ENCODE measurements at places on chromosomes 7 and 10.

DNA sequence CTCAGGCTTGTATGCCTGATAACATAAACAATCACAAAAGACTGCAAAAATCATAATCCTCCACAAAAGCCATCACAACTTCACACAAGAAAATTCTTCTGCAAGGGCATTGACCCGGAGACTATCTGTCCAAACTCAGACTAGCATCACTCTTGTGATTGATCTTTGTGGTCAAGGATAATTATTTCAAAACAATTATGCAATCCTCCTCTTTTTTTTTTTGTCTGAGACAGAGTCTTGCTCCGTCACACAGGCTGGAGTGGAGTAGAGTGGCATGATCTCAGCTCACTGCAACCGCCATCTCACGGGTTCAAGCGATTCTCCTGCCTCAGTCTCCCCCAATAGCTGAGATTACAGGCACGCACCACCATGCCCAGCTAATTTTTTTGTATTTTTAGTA lies 22.2 kb downstream of the CDNF start:
- DNase-seq, result no peak

DNA sequence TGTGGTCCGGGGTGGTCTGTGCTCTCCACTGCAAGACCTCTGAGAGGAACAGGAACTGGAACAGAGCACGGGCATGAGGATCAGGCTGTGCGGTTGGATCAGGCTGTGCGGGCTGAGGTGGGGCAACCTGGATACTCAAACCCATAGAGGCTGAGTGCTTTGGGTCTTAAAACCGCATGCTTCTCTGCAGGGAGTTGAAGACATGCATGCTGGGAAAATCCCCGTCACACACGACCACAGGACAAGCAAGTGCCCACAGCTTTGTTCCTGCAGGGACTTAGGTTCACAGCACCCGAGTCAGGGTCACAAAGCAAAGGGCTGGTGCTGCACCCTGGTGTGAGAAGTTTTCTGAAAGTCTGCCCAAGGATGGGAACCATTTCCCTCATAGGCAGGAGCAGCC lies 221.2 kb downstream of the ZMYND11 start:
- DNase-seq, result no peak

DNA sequence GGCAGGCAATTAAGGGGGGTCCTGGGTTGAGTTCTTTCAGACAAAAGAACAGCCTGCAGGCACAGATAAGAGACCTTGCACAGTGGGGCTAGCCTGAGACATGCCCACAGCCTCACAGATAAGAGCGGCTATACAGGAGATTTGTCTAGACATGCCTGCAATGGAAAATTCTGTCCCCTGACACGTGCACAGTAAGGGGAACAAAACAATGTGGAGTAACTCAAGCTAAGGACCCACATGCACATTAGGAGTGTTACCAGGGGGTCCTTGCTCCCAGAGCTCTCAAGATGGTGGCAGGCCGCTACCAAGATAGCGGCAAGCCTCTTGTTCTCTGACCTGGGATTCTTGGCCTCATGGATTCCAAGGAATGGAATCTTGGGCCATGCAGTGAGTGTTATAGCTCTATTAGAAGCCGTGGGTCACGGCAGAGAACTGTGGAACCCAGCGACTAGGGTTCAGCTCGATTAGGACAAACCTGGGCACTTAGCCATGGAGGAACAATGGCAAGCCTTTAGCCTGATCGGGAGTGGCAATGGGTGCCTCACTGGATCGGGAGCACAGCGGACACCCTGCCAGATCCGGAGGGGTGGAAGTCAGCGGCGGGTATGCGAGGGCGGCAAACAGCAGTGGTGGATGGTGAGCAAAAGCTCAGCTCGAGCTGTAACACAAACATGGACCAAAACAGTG lies 196.9 kb downstream of the CCSER2 start:
- no peak for DNase-seq

GRCh38 chr7:22386206-22386858 lies 29.4 kb upstream of the RAPGEF5 start:
- DNase-seq, result no peak

DNA sequence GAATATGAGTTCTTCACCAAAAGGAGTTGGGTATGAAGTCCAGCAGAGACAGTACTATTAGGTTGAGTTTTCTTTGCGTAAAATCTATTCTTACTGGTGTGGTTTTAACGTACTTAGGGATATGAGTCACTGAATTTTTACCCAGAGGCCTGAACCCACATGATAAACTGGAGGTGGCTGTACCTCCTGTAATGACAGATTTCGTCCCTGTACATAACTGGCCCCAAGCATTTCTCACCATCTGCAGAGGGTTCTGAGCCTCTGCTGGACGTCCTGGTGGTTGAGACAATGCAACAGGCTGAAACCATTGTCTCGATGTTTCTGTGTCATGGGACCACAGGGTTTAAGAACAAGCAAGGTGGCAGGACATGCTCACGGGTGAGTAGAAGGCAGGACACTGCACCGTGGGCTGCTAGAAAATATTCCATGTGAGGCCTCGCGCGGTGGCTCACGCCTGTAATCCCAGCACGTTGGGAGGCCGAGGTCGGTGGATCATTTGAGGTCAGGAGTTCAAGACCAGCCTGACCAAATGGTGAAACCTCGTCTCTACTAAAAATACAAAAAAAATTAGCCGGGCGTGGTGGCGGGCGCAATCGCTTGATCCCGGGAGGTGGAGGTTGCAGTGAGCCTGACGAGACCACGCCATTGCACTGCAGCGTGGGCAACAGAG lies 233.9 kb downstream of the DNAJB6 start:
- no peak for DNase-seq

GRCh38 chr10:75941223-75941801 lies 509.9 kb downstream of the LRMDA start:
- DNase-seq, result no peak

DNA sequence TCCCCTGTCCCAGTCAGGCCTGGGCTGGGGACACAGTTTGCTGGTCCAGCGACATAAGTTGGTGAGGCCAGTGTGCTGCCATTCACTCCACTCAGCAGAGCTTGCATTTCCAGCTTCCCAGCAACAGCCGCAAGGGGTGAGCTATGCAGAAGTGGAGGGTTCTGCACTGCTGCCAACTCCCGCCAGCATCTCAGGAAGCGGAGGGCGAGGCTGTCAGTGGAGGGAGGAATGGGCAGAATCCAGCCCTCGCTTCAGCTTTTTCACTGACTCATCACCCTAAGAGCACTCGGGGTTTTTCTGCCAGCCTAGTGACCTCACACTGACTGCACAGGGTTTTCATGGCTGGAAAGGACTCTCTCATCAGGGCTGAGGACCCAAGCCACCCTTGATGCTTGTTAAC lies 625.1 kb upstream of the MKI67 start:
- DNase-seq, result no peak

DNA sequence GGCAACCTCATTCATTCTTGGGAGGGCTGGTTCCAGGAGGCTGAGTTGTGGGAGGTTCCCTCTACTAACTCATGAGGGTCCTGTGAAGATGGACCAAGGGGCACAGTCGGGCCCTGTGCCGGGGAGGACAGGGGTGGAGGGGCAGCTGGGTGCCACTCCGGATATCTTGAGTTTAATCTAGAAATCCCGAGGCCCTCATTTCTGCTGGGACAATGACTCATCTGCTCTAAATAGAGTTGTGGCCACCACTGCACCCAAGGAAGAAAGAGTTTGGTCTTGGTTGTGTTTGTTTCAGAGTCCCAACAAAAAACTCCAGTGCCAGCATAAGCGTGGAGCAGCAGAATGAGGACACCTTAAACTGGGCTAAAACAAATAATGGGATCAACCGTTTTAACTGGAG lies 82.4 kb downstream of the EBF3 start:
- DNase-seq, result no peak

DNA sequence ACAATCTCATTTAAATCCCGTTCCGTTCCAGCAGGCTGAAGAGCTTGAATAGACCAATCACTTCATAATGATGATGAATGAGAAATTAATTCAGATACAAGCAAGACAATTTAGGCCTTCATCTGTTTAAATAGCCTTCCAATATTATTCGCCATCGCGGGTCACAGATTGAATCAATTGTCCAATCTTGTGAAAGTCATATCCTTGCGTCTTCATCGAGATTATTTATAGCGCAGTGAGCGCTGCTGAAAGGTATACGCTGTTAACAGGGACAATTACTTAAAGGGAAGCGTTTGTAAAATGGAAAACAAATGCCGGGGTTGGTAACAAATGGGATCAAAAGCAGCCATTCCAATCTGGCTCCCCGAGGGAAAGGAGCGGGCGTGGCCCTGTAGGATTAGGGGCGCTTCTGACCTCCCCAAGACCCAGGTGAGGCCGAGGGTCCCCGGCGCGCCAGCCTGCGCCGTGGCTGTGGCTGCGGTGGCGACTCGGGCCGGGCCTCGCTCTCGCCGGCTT lies 8.6 kb downstream of the EVX1 start:
- peak; percentile 15 for DNase-seq

DNA sequence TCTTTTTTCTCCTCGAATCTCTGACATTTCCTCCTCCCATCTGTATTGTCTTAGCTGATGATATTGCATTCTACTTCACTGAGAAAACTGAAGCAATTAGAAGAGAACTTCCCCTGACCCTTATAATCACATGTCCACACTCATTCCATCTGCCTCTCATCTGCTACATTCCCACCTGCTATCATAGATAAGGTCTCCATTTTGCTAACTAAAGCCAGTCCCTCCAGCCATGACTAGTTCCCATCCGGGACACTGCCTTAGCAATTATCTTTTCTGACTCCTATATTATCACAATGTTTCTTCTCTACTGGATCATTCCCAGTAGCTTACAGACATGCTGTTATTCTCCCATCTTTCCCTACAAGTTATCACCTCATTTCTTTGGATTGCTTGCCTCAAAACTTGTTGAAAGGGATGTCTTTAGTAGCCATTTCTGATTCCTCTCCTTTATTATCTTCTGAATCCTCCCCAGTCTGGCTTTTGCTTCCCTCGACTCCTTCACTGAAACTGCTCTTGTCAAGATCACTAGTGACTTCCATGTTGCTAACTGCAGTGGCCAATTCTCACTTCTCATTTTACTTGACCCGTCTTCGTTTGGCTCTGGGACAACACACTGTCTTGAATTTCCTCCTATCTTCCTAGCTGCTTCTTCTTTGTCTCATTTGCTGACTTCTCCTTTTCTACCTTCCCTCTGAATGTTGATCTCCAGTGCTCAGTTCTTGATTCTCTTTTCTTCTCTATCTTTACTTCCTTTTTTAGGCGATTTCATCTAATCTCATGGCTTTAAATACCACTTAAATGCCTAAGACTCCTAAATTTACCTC lies 35.9 kb downstream of the FZD1 start:
- DNase-seq, result no peak

- no peak for DNase-seq
These were observed 338.0 kb upstream of the KIAA1217 start for GRCh38 chr10:23870651-23871610.

- DNase-seq, result no peak
These were observed 30.5 kb downstream of the CPED1 start for GRCh38 chr7:121019018-121019417.

DNA sequence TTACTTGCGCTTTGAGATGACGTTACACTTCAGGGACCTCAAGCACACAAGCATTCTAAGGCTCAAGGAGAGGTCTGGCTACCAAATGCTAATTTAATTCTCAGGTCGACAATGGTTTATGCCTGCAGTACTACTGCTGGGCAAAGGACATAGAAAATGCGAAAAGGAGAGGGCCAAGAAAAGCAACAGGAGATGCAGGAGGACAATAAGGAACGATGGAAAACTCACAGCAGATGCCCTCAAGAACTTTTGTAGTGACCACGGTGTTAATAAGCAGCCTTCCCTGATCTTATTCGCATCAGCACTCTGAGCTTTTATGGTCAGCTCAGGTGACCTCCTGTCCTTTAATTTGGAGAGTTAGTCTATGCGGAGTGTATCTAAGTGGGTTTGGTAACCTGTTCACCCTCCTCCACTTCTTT lies 146.3 kb downstream of the GPR85 start:
- no peak for DNase-seq

GRCh38 chr10:110511734-110512449 lies 14.2 kb downstream of the DUSP5 start:
- DNase-seq, result no peak

DNA sequence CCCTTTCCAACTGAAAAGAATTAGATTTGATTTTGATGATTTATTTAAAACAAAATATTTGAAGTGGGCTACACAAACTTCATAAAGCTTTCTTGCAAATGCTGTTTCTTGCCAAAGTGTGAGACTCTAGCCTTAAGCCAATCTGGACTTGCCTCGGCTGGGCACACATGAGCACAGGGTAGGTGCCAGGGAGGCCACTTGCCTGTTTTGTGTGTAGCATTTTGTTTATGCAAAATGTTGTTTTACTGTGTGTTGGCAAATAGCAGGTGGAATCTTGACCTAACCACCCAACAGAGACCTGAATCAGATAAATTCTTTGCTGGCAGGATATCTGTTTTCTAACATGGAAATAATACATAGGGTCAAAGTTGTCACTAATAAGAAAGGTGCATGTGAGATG lies 161.1 kb downstream of the BMPER start:
- no peak for DNase-seq

DNA sequence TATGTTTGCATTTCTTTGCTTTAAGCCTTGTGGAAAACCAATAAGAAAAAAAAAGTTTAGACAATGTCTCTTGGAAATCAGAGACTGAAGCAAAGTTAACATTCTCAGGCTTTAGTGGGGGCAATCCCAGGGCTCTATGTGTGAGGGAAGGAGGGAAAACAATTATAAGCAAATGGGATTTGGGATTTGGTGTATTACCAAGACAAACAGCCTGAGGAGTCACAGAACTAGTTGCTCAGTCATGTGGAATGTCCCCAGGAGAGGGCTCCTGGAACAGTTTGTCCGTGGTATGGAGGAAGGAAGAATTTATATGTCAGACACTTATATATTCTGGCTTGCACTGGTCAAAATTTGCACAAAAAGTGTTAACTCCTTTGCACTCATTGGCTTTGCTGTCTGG lies 562.9 kb upstream of the TPK1 start:
- DNase-seq, result peak; percentile 62

DNA sequence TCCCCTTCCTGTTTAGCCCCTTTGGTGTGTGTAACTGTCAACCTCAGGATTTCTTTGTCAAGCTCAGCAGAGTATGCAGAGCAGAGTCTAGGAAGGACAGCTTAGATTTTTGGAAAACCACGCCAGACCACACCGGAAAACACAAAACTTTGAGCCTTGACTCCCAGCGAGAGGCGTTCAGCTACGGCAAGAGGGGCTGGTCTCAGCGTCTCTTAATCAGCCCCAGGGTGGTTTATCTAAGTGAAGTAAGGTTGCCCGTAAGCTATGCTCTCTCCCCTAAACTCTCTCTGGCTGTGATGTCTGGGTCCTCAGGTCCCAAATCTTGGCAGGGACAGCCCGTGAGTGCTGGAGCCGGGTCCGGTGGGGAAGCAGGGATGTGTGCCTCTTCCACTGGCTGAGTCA lies 230.9 kb downstream of the KLF6 start:
- DNase-seq, result no peak

GRCh38 chr7:104804696-104805095 lies 209.3 kb upstream of the KMT2E start:
- DNase-seq, result no peak

GRCh38 chr7:8260871-8261694 lies 884 bp downstream of the ICA1 start:
- DNase-seq, result peak; percentile 20

DNA sequence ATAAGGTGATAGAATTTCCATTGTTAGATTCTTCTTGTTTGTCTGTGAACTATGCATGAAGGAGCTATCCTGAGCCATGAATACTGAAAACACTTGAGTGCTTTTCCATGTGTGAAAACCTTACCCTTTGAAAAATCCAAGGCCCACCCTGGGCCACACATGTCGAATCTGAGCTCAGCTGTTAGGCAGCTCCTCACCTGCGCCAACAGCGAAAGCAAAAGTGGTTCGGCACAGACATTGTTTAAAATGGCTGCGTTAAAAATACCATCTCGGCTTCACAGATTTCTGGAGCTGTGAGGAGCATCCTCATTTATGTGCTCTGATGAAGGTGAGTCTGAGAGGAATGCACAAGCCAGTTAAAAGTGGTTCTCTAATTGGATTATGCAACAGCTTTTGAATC lies 137.7 kb downstream of the NEUROD6 start:
- DNase-seq, result no peak

GRCh38 chr7:100342765-100343164 lies 15.2 kb upstream of the PILRB start:
- no peak for DNase-seq
